ENCODE measurements at places on chromosomes 11 and 22.

DNA sequence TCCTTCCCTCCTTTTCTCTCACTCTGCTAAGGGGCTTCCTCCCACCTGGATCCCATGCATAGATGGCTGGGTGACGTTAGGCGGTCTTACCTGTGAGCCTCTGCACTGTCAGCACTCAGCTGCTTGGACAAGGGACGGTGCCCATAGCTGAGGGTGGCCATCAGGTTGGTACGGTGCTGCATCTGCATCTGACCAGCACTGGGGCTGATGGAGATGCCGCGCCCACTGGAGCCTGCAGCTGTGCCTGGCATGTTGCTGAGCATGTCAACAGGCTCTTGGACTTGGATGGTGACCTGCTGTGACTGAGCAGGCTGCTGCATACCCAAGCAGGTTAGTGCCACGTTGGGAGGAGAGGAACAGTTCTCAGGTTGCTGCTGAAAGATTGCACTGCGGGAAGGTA, 21.8 kb upstream of the APOA1 start:
- DNase-seq, result no peak

- no peak for DNase-seq
Measured at GRCh38 chr11:64697663-64698375, 25.2 kb downstream of the NRXN2 start.

- DNase-seq, result no peak
Measured at GRCh38 chr11:102488208-102488607, 35.6 kb upstream of the TMEM123 start.

- DNase-seq, result no peak
Measured at GRCh38 chr11:114171257-114172054, 111.9 kb downstream of the ZBTB16 start.

DNA sequence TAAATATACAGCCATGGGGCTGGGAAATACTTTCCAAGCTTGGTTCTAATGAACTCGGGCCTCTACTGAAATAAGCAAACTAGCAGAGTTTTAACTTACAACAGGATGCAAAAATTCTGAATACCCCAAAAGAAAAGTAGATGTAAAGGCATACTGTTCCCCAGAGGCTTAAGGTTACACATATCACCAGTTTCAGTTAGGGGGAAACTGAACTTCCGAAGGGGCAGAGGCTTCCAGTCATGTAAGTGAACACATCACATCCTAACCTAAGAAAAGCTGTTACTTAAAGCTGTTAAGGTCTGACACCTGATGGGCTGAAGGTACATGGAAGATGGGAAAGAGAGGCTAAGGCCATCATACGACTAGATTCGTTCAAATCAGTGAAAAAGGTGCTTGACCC, 2.3 kb downstream of the GAB2 start:
- no peak for DNase-seq

- no peak for DNase-seq
Measured at GRCh38 chr11:69419662-69420395, 61.6 kb upstream of the LINC01488 start.

GRCh38 chr11:128579798-128580504, 7.4 kb downstream of the ETS1 start:
- no peak for DNase-seq

DNA sequence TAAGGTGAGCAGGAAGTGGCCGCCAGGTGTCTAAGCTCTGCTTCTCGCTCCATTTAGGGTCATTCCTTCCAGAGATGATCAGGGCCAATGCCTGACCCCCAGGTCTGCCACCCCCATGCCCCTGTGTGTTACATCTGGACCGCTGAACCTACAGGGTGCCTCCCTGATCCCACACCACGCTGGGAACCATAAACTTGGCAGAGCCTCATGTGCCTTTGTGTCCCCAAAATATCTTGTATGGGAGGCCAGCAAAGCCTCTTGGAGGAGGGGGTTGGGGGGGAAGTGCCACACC, 3.7 kb downstream of the TST start:
- no peak for DNase-seq

DNA sequence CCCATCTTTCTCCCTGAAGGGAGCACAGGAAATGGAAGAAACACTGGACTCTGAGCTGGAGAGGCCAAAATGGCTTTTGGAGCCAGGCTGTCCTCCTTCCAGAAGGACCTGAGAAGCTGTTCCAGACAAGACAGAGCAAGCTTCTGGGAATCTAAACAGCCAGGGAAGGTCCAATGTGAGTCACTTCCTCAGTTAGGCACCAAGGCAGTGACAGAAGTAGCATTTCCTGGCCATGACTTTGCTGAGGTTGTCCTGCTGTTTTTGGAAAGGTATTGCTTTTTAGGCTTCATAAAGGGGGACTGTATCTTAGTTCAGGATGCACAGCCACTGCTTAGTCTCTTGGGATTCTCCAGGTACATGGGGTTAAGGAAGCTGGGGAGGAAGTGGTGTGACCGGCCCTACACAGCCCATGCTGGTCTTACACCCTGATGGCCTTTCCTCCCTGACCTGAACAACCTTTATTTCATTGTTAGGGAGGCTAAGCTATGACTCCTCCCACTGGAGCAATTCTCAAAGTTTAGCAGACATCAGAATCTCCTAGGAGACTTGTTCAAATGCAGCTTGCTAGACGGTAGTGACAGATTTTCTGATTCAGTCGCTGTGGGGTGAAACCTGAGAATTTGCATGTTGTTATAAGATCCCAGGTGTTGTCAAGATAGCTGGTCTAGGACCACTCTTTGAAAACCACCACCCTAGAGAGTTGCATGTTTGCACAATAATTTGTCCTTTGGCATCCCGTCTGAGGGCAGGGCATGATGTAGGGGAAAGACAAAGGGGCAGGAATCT, 6.8 kb upstream of the INSC start:
- DNase-seq, result no peak

- DNase-seq, result no peak
Measured at GRCh38 chr11:74452366-74452765, 15.0 kb downstream of the KCNE3 start.

GRCh38 chr22:49995361-49996118, 17.0 kb downstream of the IL17REL start:
- no peak for DNase-seq

DNA sequence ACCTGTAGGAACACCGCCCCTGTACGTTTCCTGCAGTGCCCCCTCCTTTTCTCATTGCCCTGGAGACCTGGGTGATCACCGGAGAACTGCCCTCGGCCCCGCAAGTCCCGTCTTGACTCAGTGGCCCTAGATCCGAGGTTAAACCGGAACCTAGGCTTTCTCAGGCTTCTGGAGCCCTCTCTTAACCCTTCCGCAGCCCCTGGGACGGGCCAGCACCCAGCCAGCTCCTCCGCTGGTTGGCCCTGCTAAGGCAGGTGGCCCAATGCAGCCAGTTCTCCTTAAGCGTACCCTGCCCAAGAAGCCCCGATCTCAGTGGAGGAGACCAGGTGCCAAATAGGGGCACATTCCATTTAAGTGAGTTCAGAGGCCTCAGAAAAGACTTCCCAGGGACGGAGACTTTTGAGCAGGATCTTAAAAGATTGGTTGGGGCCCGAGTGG, 776 bp downstream of the NLRX1 start:
- no peak for DNase-seq

DNA sequence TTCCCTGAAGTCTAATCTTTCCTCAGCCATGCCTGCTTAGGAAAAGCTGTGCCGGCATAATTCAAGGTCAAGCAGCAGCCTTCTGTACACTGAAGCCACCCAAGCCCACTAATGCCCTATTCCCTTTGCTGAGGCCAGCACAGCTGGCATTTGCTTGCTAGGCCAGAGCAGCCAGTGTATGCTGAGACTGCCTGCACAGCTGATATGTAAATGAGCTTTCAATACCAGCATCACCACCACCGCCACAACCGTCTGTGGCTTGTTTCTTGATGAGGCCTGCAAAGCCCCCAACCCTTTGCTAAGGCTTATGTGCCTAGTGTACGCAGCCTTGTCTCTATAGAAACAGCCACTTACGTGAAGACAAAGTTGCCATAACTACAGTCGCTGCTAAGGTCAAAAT, 56.3 kb upstream of the TNRC6B start:
- no peak for DNase-seq

DNA sequence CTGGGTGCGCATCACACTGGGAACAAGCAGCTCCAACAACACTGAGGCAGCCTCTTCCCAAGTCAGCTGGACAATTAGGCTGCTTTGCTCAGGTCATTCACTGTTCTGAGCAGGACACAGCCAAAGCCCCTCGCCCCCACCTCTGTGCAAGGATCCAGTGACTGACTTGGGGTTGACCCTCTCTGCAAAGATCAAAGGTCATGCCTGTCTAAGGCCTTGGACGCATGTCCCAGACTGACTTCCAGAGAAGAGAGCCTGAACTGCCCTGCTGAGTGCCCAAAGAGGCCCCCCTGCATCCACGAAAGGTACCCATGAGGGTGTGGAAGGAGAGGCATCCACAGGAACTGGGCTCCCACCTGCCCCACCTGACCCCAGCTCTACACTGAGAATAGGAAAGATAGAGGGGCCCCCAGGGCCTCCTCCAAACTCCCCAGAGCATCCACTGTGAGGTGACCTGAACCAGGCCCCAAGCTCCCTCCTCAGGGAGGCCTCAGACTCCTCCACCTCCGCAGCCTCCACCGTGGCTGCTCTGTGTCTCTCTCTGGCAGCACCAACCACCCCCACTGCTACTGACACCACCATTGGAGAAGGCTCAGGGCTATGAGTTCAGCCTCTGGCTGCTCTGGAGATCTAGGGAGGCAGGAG, 53.5 kb downstream of the IGLL5 start:
- no peak for DNase-seq

DNA sequence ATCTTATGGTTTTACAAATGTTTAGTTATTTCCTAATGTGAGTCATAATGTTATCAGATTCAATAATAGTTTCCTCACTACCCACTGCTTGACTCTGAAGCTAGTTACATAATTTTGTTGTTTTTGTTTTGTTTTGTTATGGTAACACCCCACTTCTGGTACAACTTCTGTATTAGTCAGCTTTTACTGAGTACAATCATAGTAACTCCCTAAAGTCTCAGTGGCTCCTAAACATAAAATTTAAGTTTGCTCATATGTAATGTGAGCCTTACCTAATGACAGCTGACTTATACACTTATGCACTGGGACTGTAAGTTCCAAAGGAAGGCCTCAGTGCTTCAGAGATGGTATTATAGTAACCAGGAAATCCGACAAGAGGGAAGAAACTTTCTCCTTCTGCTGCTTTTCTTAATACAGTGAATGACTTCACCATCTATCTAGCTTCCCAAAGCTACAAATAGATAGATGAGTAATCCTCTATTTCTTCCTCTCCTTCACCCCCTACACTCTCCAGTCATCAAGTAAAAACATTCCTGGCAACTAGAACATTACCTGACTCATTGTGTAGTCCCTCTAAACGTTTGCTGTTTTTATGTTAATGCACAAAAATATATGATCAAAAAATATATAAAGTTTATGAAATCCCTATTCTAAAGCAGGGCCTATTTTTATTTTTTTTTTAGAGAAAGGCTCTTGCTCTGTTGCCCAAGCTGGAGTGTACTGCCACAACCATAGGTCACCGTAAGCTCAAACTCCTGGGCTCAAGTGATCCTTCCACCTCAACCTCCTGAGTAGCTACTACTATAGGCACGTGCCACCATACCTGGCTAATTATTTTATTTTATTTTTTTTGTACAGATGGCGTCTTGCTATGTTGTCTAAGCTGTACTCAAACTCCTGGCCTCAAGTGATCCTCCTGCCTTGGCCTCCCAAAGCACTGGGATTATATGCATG, 563.0 kb downstream of the SOX6 start:
- no peak for DNase-seq

DNA sequence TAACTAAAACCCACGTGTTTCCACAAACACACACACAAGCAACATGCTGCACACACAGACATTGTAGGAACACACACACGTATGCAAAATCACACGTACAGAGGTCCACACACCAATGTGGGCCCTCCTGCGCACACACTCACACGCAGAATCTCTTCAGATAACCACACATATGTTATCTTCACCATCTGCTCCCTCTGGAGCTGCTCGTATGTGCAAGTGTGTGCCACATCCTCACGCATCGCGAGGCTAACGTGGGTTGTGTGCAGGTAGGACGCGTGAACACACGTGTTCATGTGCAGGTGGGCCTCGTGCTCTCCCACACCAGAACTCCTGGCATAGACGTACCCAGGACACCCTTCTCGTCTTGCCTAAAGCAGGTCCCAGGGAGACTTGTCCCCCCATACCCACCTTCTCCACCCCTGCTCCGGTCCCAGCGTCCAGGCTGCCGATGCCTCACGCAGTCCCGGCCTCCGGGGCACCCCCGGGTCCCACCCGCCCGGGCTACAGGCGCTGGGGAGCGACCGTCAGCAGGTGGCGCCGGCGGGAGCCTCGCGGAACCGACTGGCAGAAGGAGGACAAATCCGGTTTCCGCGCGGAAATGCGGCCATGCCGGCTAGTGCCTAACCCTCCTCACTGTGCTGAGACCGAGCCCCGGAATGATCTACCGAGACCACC, 10.3 kb upstream of the IGSF9B start:
- DNase-seq, result no peak

GRCh38 chr11:102147015-102147414, 36.8 kb downstream of the YAP1 start:
- DNase-seq, result no peak

DNA sequence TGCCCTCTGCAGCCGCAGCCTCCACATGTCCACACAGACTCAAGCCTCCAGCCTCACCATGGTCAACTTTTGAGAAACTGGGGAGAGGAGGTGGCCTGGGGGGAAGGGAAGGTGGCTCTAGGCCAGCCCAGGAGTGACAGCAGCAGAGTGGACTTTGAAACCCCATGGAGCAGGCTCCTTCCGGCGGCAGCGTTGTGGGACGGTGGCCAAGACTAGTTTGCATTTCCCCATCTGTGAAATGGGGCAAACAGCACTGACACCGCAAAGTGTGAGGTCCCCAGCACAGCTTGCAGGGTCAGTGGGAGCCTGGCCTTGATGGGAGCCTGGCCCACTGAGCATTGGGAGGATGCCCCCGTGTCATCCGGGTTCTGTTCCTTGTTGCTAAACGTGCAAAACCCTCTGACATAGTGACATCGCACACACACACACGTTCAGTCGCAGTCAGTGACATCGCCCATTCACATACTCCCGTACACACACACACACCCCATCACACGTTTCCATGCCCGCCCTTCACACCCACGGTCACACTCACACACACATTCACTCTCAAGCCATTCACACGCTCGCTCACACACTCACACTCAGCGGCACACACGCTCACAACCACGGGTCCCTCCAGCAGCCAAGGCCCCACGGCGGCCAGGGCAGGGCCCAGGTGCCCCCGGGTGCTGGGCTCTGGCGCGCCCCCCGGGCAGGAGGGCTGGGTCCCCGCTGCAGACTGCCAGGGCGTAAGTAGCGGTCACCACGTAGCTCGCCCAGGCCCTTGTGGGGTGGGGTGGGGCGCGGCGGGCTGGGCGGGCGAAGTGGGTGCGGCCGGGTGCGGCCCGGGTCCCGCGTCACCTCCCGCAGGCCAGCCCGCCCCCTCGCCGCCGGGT, 585 bp downstream of the CYB5R3 start:
- no peak for DNase-seq

- DNase-seq, result no peak
Measured at GRCh38 chr11:62233730-62234129, 8.3 kb upstream of the SCGB1D2 start.

GRCh38 chr11:75771646-75772410, 3.2 kb downstream of the DGAT2 start:
- no peak for DNase-seq

DNA sequence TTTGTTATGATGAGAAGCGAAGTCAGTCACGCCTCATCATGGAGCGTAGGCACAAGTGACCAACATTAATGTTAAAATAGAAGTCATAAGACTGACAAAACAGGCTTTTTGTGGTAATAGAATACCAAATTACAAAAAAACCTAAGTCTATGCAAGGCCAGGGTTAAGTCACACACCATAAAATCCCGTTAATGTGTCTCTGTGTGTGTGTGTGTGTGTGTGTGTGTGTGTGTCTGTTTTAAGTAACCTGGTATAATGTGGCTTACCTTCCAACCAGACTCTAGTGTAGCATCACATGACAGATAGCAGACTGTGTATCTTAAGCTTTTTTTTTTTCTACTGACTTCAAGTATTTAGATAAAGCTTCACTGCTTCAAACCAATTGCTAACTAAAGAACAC, 38.0 kb downstream of the C11orf71 start:
- DNase-seq, result no peak
